ENCODE measurements at places on chromosomes 4 and X.

DNA sequence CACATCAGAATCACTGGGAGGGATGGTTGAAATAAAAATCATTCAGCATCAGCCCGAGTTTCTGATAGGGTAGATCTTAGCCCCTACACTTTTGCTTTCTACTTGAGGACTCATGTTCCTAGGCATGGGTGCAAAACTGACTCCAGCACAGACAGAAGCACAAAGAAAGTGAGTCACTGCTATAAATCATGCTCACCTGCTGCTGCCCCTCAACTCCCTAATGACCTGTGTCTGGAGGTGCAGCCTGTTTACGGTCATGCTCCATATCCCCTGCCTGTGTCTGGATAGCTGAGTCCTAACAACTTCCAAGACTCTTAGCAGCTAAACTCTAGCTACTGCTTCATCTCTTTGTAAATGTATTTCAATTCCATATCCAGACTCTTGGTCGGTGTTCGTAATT, 57.8 kb downstream of the ADGRA3 start:
- H3K4me3 ChIP-seq, result no peak overlapping the region
- no peaks in the 10 kb centered on the region for H3K36me3 ChIP-seq
- no peaks in the 10 kb centered on the region for H3K4me1 ChIP-seq

- H3K27me3 ChIP-seq, result no peaks in the 10 kb centered on the region
- no peaks in the 10 kb centered on the region for H3K36me3 ChIP-seq
- no peak for DNase-seq
- no peak overlapping the region for H3K27ac ChIP-seq
- H3K4me1 ChIP-seq, result no peaks in the 10 kb centered on the region
These were observed 112.8 kb upstream of the LRPAP1 start for GRCh38 chr4:3644849-3645627.

GRCh38 chrX:72122621-72123337, 8.9 kb downstream of the RTL5 start:
- no peak overlapping the region for H3K27ac ChIP-seq
- H3K4me3 ChIP-seq, result no peak overlapping the region
- DNase-seq, result no peak
- H3K4me1 ChIP-seq, result no peaks in the 10 kb centered on the region
- H3K27me3 ChIP-seq, result no peaks in the 10 kb centered on the region

DNA sequence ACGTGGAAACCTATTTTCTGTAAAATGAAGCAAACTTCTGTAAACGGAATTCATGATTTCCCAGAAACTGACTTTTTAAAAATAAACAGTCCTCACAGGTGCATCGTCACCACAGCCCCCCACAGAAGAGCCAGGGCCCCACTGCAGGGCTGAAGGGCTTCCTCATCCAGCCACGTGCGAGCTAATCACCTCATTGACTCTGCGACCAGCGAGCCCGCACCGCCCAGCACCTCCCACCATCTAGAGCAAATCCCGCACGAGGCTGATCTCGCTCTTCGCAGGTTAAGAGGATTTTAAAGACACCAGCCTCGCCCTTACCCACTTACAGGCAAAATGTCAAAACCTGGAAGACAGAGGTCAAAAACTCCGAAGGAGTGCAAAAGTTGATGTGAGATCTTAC, 14.8 kb downstream of the PPP2R3B start:
- peaks cover 59% of the 10 kb centered on the region for H3K4me1 ChIP-seq
- H3K27ac ChIP-seq, result peak overlapping the region; percentile 100
- no peaks in the 10 kb centered on the region for H3K27me3 ChIP-seq
- DNase-seq, result peak; percentile 82
- no peak overlapping the region for H3K4me3 ChIP-seq

GRCh38 chr4:26866781-26867180, 6.1 kb downstream of the STIM2 start:
- peaks cover 90% of the 10 kb centered on the region for H3K4me1 ChIP-seq
- peak overlapping the region; percentile 46 for H3K27ac ChIP-seq
- H3K27me3 ChIP-seq, result no peaks in the 10 kb centered on the region
- DNase-seq, result no peak

DNA sequence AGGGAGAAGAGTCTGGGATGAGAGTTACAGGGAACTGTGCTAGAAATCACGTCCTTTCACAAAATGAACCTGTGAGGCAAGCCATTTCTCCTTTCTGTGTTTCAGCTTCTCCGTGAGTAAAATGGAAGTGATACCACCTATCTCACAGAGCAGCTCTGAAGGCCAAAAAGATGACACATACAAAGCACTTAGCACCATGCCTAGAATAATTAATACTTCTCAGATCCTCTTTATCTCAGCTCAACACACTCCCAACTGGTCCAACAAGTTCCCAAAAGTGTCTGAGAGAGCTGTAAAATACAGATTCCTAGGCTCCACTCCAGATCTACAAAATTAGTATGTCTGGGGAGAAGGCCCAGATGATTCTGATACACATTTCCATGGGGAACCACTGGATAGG, 38.3 kb downstream of the LHFPL1 start:
- H3K4me1 ChIP-seq, result no peaks in the 10 kb centered on the region
- DNase-seq, result no peak
- H3K36me3 ChIP-seq, result no peaks in the 10 kb centered on the region
- no peak overlapping the region for H3K4me3 ChIP-seq
- no peak overlapping the region for H3K27ac ChIP-seq

DNA sequence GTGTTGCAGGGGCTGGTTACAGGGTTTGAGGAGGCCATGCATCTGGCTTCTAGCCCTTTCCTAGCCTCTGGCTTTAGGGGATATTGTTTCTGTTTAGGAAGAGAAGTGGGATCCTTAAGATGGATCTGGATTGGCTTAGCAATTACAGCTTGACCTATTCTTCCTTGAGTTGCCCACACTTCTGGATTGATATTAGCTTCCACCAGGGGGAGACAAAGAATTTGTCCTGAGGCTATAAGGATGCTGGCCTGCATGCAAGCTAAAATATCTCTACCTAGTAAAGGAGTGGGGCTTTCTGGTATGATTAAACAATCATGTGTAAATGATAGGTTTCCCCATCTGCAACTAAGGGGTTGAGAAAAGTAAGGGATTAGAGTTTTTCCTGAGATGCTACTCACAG, 117.2 kb downstream of the TEX13C start:
- H3K4me1 ChIP-seq, result peaks cover 22% of the 10 kb centered on the region
- no peaks in the 10 kb centered on the region for H3K36me3 ChIP-seq
- DNase-seq, result peak; percentile 86
- no peak overlapping the region for H3K27ac ChIP-seq
- no peak overlapping the region for H3K4me3 ChIP-seq

DNA sequence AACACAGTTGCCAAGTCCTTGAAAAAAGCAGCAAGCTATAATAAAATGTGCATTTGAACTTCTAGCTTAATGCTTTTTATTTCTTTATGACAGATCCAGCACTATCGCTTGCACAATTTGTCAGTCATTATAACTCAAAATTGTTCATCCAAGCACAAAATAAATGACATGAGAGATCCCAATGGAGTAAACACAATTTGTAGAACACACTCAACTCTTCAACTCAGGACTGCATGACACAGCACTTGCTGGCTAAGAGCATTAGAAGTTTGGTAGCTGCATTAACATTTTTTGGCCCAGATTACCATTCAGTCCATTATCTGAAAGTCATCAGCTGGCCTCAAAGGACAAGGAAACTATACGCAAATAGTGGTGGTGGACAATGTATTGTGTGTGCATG, 530.1 kb downstream of the INPP4B start:
- H3K4me3 ChIP-seq, result no peak overlapping the region
- no peak for DNase-seq
- no peaks in the 10 kb centered on the region for H3K4me1 ChIP-seq
- no peaks in the 10 kb centered on the region for H3K27me3 ChIP-seq
- no peaks in the 10 kb centered on the region for H3K36me3 ChIP-seq

Data from Karpas-422 (cell line).